Activated T-helper 17 cell treated with anti-CD3 and anti-CD28 coated beads, Interleukin-2, amount 50 U/mL, for 72 hours (primary cell): ENCODE measurements at places on chromosomes 4 and X. TPM values are rescaled to one million over a fixed set of nuclear protein-coding genes. Genes with fewer than 3 reads are reported as not detected.

The CNGA1 gene
- total RNA-seq, result not detected

The PARM1 gene
- 0.11 TPM for total RNA-seq

The WDR17 gene
- total RNA-seq, result 1.3 TPM

The GLRA2 gene
- total RNA-seq, result not detected

The TMEM175 gene
- 6.5 TPM for total RNA-seq

The SMIM10L2A gene
- total RNA-seq, result 0.06 TPM

The CTAG1A gene
- not detected for total RNA-seq

The ANOS1 gene
- not detected for total RNA-seq

The ATOH1 gene
- total RNA-seq, result not detected

The DCAF8L2 gene
- total RNA-seq, result not detected

The F8A3 gene
- total RNA-seq, result 25.8 TPM

The PRDM8 gene
- total RNA-seq, result 8.1 TPM

The ESX1 gene
- not detected for total RNA-seq

The DCX gene
- not detected for total RNA-seq

The BTC gene
- not detected for total RNA-seq

The AMBN gene
- not detected for total RNA-seq

The MAGEA9B gene
- not detected for total RNA-seq

The SMIM43 gene
- total RNA-seq, result 0.15 TPM

The SHISA3 gene
- total RNA-seq, result not detected
